ENCODE measurements at places on chromosomes 1 and 21.
A peak's percentile ranks its signal among the peaks of the same experiment; 100 is the strongest.

- DNase-seq = no peak
These were observed 32.8 kb downstream of the LRRC8B start for GRCh38 chr1:89557445-89557825.

DNA sequence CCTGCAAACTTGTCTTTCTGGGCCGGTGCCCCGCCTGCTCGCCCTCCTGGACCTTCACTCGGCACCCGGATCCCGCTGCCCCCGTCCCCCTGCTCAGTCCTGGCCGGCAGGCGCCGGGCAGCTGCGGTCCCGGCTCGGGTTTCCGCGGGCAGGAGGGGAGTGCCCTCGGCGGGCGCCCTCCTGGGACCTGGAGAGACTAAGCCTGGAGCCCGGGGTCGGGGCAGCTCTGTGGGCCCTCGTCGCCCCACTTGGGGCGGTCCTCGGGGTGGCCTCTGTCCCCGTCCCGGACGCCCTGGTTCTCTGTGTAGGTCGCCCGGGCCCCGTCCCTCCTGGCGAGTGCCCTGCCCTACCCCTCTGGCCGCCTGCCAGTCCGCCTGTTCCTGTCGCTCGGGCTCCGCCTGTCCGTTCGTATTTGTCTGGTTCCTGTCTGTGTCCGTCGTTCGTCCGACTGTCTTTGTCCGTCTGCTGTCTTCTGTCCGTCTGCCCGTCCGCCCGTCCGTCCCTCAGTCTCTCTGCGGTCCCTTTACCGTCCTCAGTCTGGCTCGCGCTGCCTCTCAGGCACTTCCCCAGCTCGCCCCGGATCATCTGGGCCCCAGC, 490 bp downstream of the SERINC2 start:
- DNase-seq = no peak

GRCh38 chr1:9731561-9731960, 80.0 kb downstream of the PIK3CD start:
- no peak for DNase-seq

DNA sequence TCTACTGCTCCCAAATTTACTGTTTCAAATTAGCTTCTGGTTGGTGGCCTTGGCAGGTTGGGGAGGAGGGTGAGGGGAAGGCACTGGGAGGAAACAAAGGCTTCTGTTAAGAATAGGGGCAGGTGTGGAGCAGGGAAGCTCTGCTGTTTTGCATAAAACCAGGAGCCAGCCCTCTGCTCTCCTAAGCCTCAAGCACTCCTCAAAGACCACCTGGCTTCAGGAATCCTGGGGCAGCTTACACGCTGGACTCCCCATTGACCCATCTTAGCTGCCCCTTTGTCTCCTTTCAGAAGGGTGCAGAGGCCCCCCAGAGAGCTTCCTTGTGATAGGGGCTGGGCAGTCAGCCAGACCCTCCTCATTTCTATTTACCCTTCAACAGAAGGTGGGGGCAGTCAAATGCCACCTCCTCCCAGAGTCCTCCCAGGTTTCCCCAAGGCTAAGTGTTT, 11.5 kb upstream of the DHRS3 start:
- no peak for DNase-seq

DNA sequence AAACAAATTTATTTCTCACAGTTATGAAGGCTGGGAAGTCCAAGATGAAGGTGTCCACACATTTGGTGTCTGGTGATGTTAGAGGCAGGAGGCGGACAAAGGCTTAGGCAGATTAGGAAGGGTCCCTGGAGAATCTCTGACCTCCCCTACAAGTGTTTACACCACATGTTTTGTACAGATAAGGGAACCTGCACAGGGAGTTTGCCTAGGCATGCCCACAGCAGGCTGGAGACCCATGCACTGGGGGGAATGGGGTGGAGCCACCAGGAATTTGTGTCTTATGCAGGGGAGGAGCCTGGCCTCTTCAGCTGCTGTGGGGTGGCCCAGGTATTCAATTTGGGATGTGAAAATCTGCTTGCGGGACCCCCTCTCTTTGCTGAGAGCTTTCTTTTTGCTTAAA, 131.3 kb downstream of the PATJ start:
- DNase-seq = no peak

DNA sequence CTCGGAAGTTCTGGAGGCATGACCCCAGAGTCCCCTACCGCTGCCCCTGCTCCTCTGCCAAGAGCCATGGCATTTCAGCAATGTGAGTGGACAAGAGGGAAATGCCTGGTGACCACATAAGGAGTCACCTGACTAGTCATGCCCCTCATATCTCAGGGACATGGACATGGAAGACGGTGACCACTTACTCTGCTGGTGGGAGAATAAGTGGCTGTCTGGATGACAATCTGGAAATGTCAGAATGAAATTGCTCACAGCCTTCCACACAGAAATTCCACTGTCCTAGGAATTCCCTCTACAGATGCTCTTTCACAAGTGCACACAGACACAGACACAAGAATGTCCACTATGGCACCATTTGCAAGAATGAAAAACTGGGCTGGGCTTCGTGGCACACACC, 24.3 kb upstream of the PLEKHG5 start:
- no peak for DNase-seq

DNA sequence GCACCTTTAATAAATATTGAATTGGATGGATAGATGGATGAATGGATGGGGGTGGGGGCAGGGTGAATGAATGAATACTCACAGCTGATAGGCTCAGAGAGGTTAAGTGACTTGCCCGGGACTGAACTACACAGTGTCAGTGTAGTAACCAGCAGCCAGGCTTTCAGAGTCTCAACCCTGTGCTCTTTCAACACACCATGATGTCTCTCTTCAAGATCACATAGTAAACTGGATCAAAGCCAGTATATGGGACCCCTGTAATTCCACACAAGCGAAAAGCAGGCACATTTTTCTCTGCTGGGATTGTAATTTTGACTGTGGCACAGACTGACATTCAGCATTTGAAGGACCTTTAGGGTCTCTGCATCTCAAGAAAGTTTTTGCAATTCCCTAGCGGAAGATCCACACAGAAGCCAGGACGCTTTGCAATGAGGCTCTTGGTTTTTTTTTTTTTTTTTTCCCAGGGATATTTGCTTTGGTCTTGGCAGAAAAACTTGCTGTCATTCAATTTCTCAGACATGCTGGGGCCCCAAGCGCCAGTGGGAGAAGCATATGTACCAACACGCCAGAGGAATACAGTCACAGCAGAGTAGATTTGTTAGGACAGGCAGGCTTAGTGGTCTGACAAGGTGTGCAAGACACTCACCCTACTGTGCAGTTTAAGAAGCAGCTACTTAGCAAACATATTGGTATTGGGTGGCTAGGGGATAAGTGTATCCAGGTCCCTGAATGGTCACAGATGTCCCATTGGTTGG, 213.1 kb upstream of the CAMK1G start:
- no peak for DNase-seq

GRCh38 chr1:83970802-83971201, 28.1 kb downstream of the TTLL7 start:
- no peak for DNase-seq

GRCh38 chr21:42364304-42364865, 1.9 kb downstream of the TFF1 start:
- no peak for DNase-seq

GRCh38 chr1:216183007-216183406, 240.2 kb downstream of the USH2A start:
- DNase-seq = no peak

DNA sequence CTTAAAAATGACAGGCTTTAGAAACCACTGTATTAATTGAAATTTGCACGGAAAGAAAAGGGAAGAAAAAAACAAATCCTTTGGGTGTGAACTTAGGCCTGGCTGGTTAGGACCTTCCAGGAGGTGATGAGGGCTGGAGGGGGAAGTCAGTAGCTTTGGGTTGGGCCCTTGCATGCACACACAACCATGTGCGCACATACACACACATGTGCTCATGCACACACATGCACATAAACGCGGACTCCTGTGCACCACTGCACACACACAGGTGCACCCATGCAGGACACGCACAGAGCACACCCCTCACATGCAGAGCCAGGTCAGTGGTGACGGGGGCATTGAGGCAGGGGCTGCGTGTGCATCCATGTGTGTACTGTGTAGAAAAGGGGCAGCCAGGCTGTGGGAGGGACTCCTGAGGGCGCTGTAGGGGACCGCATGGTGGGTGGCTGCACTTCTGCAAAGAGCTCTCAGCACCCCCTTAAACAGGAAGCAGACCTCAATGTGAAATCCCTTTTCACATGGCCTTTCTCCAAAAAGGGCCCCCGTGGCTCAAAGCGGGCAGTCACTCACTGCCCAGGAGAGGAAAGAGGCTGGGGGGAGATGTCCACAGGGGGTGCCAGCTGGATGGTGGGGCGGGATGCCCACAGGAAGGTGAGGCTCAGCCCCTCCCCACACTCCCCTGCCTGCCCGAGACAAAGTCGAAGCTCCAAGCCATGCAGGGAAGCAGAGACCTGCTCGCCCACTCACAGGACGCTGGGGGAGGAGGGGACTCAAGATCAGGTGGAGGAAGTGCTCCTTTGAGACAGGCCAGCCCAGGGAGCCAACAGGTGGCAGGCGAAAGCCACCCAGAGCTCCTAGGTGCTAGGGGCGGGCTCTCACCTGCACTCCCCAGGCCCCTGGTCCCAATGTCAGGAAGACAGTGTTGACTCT, 95.2 kb downstream of the ITPKB start:
- DNase-seq = peak; percentile 44

- DNase-seq = no peak
These were observed 26.3 kb upstream of the TINAGL1 start for GRCh38 chr1:31549809-31550620.

GRCh38 chr1:167225920-167226319, 5.2 kb downstream of the POU2F1 start:
- DNase-seq = no peak

- DNase-seq = no peak
These were observed 290.6 kb downstream of the DPYD start for GRCh38 chr1:97630281-97630680.

GRCh38 chr1:94875794-94876193, 51.1 kb downstream of the CNN3 start:
- DNase-seq = no peak

DNA sequence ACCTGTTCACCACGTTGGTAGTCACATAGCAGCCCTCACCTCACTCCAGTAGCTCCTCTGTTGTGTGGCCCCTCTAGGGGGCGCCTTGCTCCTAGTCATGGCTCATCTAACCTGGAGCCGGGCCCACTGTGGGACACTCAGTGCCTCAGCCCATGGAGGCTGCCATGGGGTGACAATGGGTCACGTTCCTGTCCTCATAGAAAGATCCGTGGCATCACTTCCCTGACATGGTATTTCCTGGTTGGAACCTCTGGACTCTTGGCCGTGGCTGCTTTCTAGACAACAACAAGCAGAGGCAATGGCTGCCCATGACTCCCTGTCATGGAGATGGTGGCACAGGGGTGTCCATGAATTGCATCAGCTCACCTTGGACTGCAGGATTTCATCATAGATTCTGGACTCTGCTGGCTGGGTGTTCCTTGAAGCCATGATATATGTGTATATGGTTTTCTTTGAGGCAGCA, 27.5 kb upstream of the SLAMF6 start:
- DNase-seq = peak; percentile 27

DNA sequence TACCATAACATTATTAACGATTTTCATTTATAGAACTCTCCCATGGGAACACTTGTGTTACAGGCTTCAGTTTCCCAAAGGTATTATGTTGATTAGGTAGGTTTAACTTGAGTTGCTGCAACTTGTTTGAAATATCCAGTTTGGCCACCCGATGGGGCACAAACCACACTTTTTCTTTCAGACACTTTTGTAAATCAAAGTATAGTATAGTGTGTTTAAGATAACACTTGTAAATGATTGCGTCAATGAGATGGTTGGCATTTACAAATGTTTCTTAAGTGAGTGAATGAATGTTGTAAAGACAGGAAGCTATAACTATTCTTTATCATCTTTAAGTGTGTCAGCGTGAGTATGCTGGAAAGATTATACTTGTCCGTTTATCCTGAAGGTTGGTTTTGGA, 4.3 kb downstream of the XPR1 start:
- no peak for DNase-seq

DNA sequence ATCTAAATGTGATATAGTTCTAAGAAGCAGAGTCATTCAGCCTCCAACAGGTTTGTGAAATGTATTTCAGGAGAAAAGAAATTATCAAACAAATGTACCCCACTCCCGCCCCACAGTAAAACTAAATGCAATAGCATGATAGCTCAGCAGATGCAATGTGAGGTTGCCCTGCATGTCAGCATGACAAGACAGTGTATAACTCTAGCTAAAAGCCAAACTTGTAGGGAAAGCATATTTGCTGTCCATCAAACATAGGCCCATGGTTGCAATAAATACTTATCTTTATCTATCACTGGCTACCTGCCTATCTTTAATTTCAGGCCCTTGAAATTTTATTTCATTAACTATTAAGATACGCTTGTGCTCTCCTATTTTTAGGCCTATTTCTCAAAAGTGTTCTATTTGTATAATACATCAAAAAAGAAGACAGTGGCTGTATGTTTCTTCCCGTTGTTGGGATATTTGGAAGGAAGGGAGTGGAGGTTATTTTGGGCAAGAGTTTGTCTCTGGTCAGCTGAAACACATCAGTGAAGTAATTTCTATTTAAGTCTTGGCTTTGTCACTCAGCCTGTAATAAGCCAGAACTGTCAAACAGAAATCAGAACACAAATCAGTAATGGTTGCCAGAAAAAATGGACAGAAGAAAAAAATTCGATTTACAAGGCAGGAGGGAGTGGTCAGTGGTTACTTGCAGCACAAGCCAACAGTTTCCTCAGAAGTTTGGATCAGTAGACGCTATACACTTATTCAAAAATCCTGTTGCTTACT, 307.4 kb upstream of the ADGRL2 start:
- DNase-seq = no peak

DNA sequence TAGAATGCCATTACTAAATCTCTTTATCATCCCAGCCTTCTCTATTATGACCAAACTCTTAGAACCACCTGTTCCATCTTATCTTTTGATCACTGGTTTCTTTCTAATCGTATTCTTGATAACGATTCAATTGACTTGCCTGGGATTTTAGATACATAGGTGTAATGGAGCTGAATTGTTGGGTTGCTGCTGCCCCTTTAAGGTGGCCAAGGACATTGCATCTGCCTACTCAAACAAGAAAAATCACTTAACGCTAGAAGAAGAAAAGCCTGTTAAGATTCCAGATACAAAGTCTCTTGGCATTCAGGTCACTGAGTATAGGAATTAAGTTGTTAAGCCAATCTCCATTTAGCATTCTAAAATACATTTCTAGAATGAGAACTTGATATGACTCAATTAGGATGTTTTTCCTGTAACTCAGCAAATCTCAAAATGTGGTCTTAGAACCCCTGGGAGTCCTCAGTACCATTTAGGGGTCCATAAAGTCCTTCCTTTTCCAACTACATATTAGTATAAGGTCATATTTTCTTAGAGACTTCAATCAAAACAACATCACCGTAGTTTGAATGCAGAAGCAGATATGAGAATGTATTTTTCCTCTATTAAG, 12.4 kb downstream of the NEXN start:
- DNase-seq = no peak
